ENCODE measurements at places on chromosomes 13 and 19.

DNA sequence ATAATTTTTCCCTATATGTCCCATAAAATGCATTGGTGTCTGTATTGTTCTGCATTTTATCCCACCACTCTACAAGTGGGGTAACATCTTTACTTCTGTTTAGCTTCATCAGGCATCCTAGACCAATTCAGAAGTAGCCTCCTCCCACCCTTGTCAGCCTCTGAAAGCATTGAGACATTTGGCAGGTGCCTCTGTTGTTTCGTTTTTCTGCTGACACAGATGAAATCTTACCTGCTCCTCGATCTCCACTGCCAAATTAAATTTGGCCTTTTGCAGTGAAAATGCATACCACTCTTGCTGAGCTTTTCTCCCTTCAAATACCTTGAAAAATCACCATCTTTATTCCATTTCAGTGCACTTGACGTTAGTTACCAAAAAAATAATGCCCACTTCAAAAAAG, 83.5 kb upstream of the STARD13 start:
- DNase-seq, result no peak

DNA sequence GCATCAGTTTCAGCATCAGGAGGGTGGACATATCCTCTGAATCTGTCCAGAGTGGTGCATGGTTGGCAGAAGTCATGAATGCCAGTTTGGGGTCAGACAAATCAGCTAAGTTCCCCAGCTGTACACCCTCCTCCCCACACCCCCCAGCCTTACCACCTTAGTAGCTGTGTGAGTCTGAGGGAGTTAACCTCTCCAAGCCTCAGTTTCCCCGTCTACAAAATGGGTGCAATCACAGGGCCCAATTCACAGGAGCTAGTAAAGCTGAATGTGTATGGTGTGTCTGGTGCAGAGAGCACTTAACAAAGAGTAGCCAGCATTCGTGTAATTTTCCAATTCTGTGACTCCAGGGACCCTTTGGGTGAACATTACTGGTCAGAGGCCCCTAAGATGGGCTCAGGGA, 13.4 kb upstream of the ZNF358 start:
- no peak for DNase-seq

DNA sequence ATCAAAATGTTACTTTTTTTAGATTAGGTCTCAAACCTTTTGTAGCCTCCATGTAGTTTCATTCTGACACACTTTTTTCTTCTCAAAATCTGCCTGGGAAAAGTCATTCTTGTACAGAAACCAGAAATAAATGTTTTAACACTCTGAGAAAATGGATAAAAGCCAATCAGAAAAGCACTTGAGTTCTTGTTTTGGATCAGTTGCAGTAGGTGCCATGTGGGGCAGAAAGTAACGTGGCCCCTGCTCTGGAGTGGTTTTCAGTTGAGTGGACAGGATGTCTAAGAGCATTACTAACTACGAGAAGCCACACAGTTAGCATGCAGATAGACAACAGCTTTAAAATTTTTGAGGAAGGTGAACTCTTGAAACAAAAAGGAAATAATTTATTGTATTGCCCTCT, 19.1 kb downstream of the GPR183 start:
- DNase-seq, result no peak

DNA sequence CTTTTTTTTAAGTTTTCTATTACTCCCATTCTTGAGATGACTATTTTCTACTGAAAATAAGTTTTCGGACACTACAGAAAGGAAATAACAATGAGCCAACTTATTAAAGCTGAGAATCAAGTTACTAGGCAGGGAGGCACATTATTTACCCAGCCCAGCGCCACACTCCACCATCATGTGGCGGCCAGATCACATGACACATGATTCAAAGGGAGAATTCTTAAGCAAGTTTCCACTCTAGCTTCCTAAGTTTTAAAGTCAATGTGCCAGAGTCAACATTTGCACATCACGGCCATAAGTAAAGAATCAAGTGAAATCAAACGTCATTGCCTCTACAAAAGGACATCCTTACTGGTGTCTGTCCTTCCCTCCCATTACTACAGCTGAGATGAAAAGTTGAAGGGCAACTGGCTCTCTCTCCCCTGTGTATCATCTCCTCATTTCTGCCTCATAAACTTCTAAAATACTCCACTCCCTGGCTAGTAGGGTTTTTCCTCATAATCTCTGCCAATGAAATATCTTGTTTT, 81.7 kb downstream of the KLF12 start:
- DNase-seq, result no peak

- no peak for DNase-seq
Observed at GRCh38 chr13:101408992-101409656, 7.2 kb downstream of the NALCN start.

DNA sequence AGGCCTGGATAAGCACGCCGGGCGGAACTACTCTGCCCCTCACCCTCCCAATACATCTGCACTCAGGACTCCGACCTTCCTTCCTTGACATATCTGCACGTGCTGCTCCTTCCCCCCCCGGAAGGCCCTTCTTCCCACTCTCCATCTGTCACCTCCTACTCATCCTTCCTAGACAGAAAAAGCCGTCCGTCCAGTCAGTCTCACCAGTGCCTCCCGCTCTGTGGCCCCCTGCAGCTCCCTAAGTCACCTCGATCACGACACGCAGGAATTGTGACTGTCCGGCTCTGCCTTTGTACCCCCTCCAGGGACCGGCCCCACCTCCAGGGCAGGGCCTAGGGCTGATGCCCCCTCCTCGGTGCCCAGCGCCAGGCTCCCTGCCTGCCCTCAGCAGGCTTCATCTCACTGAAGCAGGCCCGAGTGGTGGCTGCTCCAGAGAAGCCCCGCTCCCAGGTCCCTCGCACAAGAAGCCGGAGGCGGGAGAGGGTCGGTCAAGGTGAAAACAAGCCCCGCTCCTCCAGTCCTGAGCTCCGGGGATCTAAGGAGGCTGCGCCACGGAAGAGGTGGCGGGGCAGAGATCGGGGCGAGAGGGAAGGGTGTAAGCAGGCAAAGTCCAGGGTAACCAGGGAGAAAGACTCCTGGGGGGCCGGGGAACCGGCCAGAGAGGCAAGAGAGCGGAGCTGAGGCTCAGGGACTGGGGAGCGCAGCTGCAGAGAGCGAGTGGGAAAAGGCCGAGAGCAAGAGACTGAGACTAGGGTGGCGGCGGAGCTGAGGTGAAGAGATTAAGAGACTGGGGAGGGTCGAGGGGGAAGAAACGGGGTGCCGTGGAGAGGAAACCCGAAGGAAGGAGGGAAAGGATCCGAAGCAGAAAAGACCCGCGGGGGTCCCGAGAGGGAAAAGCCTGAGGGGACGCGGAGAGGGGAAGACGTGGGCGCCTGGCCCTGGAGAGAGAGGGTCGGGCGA, 1.1 kb downstream of the PPP6R1 start:
- peak; percentile 59 for DNase-seq

GRCh38 chr13:59279028-59279427, 884.7 kb downstream of the DIAPH3 start:
- no peak for DNase-seq

GRCh38 chr19:18435178-18435841, 2.6 kb downstream of the ISYNA1 start:
- DNase-seq, result no peak

- no peak for DNase-seq
Observed at GRCh38 chr19:8639821-8640401, 9.5 kb downstream of the NFILZ start.

GRCh38 chr13:95418946-95419345, 117.7 kb upstream of the ABCC4 start:
- no peak for DNase-seq

GRCh38 chr13:111886217-111886945, 180.6 kb upstream of the SOX1 start:
- DNase-seq, result no peak

GRCh38 chr19:32373585-32374295, 28.3 kb downstream of the ZNF507 start:
- DNase-seq, result no peak

All from ecto neural progenitor cell (in vitro differentiated cells).